Fibroblast of gingiva (primary cell): ENCODE measurements at places on chromosomes 6 and 20.

- no peak for DNase-seq
Observed at GRCh38 chr6:4922488-4923037, 81.3 kb downstream of the RPP40 start.

- DNase-seq, result no peak
Observed at GRCh38 chr6:140385679-140386078, 1011.2 kb upstream of the CITED2 start.

- DNase-seq, result no peak
Observed at GRCh38 chr6:147080225-147080624, 124.0 kb upstream of the STXBP5 start.

DNA sequence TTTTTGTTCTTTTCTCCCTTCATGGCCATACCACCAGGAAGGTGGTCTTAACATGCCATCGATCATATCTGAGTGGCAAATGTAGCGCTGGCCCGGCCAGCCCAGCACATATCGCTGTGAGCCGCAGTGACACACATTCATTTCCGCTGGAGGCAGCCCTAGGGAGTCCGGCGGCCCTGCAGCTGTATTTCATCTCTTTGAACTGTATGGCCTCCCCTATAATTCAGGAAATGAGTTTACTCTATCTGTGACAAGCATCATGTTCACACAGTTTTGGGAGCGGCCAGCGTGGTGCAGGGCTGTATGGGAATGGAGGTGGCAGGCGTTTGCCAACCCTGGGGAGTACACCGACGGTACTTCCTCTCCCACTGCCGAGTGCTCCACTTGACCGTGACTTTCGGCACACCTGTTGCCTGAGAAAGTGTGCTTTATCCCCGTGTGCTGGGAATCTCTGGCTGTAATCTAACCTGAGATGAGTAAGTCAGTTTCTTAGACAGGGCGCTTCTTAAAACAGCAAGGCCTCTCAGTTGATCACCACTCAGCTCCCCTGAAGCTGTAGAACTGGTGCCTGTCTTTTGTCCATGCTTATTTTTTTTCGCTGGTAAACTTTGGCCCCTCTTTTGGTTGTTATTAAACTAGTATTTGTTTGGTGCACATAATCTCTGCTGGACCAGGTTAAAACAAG, 257.1 kb upstream of the TAB2 start:
- no peak for DNase-seq

DNA sequence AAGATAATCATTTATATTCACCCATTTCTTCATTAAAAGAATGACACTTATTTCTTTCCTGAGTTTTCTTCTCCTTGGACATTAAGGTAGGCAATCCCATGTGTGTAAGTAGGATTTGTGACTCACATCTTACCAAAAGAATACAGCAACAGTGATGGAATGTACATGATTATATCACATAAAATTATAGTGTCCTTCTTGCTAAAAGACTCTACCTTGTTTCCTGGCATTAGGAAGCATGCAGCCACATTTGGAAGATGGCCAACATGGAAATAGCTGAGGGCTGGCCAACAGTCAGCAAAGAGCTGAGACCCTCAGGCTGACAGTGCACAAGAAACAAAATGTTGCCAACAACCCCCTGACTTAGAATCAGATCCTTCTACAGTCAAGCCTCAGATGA, 327.9 kb upstream of the MARCKS start:
- no peak for DNase-seq

DNA sequence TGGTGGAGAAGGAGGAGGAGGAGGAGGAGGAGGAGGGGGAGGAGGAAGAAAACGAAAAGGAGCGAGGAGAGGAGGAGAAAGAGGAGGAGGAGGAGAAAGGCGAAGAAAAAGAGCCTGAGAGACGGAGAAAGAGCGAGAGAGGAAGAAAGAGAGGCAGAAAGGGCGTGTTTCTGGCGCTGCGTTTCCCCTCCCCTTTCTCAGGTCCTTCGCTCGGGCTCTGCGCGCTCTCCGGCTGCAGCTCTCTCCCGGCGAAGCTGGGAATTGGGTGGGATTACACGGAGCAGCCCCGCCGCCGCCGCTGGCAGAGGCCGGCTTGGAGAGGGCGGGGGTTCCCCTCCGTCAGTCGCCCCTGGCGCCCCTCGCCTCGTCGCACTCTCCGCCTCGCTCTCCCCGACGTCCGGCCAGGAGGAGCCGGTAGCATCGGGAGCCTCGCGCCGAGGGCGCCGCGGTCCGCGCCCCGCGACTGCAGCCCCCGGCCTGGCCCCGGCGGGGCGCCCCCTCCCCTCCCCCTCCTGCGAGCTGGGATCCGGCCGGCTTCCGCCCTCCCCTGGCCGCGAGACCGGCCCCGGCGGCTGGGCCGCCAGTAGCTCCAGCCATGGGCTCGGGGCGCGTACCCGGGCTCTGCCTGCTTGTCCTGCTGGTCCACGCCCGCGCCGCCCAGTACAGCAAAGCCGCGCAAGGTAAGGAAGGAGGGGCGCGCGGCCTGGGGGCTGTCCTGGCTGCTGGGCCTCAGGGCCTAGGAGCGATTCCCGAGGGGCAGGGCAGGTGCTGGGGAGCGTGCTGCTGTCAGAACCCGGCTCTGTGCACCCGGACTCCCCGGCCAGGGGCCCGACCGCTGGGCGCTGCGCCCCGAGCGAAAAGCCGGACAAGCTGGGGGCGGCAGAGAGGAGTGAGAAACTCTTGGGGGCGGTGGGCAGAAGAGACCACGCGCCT, at the start of gene SCUBE3:
Gene SCUBE3 (plus strand): TSS at position 133 of the 933 bp plus-strand sequence. CDS start 463 bp downstream, at position 596.
- DNase-seq, result no peak

DNA sequence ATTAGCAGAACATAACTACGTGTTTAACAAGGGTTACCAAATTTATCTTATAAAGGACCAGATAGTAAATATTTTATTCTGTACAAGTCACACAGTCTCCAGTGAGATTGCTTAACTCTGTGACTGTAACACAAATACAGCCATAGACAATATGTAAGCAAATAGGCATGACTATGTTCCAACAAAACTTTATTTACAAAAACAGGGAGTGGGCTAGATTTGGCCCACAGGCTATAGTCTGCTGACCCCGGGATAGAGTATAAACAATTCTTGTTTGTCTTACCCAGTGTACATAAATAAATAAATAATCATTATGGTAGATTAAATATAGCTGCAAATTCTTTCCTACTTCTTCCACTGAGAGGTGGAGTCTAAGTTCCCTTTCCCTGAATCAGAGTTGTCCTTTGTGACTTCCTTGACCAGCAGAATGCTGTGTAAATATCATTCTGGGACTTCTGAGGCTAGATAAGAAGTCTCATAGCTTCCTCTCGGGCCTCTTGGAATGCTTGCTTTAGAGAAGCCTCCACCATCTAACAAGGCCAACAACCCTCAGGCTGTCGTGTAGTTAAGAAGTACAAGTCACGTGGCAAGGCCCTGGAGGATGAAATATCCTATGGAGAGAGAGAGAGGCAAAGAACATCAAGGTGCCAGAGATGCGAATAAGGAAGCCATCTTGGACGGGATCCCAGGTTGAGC, 59.1 kb upstream of the TMEM244 start:
- DNase-seq, result no peak

GRCh38 chr20:51380401-51381385, 161.8 kb downstream of the NFATC2 start:
- DNase-seq, result no peak

- DNase-seq, result no peak
Observed at GRCh38 chr6:83954371-83954770, 79.2 kb upstream of the MRAP2 start.

DNA sequence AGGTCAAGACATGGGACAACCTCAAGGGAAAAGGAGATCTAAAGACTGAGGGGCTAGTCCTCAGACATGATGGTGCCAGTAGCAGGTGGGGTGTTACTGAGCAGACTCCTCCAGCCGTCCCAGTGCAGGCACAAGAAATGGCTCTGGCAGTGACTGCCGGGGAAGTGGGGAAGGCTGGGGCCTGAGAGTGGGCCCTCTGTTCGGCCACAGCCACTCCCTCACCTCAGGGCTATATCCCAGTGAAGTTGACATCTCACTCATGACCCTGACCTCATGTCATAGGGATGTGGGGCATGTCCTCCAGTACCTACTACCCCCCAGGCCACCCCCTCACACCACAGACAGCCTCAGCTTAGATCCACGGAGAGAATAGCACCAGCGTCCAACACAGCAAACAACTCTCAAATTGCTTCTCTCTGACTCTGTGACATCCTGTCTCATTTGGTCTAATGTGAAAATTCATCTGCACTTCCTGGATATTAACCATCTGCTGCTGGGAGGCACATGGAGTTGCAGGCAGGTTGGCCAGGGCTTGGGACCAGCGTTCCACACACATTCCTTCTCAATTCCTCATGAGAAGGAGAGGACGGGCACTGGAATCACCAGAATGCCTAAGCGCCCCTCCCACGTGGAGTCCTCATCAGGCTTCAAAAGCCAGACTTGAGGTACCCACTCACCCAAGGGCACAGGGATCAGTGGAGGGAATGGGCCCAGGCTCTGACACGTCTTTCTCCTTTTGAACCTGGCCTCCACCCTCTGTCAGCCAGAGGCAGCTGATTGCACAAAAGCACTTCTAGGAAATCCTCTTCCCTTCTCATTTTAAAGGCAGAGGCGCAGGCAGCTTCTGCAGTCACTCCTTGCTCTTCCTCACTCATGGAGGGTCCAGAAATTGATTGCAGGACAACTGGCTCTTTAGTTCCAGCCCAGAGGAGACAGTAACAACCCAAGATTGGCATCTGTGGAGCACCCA, 163.6 kb upstream of the CST7 start:
- DNase-seq, result no peak

GRCh38 chr6:63236398-63236817, 25.1 kb downstream of the FKBP1C start:
- no peak for DNase-seq

DNA sequence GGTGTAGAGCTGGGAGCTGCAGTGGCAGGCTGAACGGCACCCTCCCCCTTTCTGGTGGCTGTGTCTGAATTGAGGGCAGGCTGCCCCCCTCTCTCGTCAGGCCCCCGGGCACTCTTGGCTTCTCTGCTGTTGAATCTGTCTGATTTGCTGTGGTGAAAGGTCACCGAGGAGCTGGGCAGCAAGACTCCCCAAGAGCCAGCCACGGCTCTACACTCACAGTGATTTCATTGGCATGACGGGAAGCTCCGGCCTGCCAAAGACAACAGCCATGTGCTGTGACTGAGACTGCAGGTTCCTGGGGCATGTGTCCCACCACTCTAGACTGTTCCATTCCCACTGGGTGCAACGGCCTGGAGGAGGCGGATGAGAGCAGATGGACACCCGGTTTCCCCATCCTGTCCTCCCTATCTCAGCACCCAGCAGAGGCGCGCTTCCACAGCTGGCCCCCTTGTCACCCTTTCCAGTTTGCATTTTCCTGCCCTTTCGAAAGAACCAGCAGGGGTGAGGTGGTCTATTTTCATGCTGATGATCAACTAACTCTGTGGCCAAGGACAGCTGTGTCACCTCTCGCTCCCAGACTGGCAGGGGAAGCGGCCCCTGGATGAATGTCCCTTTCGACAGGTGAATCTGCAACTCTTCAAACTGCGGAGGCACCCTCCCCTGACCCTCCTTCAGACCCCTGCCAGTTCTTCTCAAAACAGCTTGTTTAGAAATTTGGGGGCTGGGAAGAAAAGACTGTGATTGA, 2.2 kb downstream of the APCDD1L start:
- no peak for DNase-seq

DNA sequence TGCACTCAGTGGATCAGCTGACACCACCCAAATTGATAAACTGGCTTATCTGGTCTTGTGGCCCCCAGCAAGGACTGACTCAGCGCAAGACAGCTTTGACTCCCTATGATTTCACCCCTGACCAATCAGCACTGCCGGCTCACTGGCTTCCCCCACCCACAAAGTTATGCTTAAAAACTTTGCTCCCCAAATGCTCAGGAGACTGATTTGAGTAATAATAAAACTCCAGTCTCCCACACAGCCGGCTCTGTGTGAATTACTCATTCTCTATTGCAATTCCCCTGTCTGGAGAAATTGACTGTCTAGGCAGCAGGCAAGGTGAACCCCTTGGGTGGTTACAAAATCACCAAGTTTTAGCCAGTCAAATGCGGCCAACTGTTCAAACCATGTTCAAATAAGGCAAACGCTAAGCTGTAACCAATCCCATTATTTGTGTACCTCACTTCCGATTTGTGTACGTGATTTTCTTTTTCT, 32.5 kb downstream of the SLC22A2 start:
- no peak for DNase-seq

DNA sequence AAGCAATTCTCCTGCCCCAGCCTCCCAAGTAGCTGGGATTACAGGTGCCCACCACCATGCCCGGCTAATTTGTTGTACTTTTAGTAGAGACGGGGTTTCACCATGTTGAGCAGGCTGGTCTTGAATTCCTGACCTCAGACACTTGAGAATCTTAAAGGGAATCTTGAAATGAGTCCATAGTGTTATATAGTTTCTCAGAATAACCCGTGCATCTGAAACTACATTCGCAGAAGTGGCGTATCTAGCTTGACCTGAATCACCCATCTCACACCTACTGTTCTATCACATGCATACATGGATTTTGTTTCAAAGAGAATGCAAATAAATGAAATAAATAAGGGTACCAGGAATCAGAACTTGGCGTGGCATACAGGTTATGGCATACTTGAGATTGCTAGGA, 65.0 kb downstream of the NCOA7 start:
- DNase-seq, result no peak

DNA sequence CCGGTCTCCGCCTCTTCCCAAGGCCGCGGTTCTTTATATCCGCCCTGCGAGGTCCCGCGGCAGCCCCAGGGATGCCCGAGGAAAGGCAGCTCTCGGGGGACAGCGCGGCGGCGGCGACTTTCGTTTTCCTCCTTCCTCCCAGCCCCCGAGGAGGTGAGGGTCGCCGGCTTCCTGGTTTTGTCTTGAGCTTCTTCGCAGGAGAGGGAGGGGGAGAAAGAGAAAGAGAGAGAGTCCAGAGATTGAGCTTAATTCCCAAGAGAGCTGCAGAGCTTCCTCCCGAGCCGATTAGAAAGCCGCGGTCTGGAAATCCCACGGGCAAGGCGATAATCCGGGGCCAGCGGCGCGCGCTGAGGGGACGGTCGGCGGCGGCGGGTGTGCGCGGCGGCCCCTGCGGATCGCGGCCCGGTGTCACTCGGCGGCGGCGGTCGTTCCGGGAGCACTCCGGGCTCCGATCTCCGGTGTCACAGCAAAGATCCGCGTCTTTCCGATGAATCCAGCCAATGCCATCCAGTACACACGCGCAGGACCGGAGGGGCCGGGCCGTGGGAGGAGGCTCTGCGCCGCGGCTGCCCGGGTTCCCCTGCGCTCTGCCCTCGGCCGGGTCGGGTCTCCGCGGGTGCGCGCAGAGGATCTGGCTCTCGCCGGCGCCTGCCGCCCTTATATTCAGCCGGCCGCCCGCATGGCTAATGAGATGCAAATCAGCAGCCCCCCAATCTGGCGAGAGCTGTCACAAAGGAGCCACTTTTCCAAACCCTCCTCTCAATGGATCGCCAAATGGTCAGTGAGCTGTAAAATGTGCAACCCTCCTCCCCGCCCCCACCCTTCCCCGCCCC, at the start of gene DLL1:
Gene DLL1 (minus strand): TSS at position 783 of the 833 bp plus-strand sequence. CDS start 939 bp downstream, outside the sequence.
- DNase-seq, result peak; percentile 57
